Progenitor cell of endocrine pancreas (in vitro differentiated cells): ENCODE measurements at places on chromosomes 5 and 9. TPM values are rescaled to one million over a fixed set of nuclear protein-coding genes. Genes with fewer than 3 reads are reported as not detected.
A peak's percentile ranks its signal among the peaks of the same experiment; 100 is the strongest.

DNA sequence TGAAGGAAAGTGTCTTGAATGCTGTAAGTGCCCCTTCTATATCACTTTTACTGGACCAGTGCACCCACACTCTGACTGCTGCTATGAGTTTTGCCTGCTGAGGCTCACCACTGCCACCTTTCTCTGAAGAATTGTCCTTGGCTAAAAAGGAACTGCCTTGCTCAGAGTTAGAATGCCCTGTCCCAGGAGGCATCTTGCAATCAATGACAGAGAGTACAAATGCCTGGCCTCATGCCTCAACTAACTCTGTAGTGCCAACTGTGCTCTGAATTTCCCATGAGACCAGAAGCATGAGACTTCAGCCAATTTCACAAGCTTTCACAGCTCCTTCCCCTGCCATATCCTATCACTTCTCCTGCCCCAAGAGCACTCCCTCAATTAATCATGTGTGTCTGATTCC is 569.7 kb downstream of the ZNF608 start:
- peaks cover 5% of the 10 kb centered on the region for H3K4me1 ChIP-seq
- H3K4me3 ChIP-seq, result no peak overlapping the region
- no peak overlapping the region for H3K27ac ChIP-seq
- DNase-seq, result no peak

DNA sequence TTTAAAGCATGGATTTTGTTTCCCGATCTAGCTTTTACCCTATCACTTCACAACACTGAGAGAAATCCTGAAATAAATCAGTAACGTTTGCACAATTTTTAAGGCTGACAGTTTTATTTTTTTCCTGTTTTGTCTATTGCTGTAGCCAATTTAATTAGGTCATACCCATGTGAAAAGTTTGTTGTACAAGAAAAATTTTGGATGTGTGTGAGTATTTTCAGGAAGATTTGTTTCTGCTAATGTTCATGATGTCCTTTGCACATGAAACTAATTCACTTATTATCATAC is 237.8 kb downstream of the ARRDC3 start:
- no peaks in the 10 kb centered on the region for H3K27me3 ChIP-seq
- no peak for DNase-seq
- H3K27ac ChIP-seq, result no peak overlapping the region
- H3K36me3 ChIP-seq, result peaks cover 10% of the 10 kb centered on the region

DNA sequence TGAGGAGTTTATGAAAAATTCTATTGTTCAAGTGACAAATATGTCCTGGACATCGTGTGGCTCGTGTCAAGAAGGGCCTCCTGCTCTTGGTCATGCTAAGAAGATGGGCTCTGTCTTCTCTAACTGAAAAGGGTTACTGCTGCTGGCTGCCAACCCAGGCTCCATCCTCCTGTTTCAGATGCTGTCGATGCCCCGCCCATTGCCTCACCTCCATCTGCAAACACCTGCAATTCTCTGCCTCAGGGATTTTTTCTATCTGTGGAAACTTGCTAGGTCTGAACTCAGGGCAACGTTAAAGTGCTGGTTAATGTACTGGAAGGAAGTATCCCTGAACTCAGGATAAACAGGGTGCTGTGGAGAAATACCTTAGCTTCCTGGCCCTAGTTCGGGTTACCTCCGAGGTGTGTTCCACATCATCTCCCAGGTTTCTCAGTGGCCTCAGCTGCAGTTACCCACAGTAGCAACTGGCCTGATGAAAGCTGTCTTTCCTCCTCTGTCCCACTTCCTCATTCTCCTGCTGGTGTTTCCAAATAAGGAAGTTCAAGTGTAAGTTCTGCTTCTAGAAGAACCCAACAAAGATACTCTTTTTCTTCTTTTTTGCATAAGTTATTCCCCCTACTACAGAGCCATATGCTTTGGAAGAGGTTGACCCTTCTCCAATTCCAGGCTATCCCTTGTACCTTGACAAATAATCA is 151.7 kb upstream of the SMIM23 start:
- H3K4me3 ChIP-seq, result no peak overlapping the region
- no peaks in the 10 kb centered on the region for H3K36me3 ChIP-seq
- peaks cover 5% of the 10 kb centered on the region for H3K4me1 ChIP-seq
- H3K27me3 ChIP-seq, result peaks cover 52% of the 10 kb centered on the region
- H3K27ac ChIP-seq, result no peak overlapping the region
- no peak for DNase-seq

GRCh38 chr5:130546211-130546610 is 618.8 kb downstream of the HINT1 start:
- no peaks in the 10 kb centered on the region for H3K4me1 ChIP-seq
- peaks cover 3% of the 10 kb centered on the region for H3K36me3 ChIP-seq
- no peaks in the 10 kb centered on the region for H3K27me3 ChIP-seq
- H3K4me3 ChIP-seq, result no peak overlapping the region
- DNase-seq, result no peak
- no peak overlapping the region for H3K27ac ChIP-seq

DNA sequence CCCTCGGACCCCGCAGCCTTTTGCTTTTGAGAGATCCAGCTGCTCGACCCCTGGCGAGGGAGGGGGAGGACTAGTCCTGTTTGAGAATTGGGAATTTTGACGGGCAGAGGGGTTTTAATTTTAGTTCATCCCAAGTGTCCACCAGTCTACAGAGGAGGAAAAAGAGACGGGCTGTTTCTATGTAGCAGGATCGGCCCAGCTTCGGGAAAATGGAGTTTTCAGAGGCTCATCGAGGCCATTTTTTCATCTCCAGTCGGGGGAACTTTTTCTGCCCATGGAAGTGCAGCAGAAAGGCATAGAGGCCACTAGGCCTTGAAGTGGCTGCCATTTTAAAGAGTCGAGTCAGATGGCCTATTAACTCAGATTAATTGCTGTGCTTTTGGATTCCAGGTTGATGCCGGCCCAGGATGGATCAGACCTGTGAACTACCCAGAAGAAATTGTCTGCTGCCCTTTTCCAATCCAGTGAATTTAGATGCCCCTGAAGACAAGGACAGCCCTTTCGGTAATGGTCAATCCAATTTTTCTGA is 1.2 kb downstream of the NSD1 start:
- peak overlapping the region; percentile 98 for H3K27ac ChIP-seq
- peaks cover 2% of the 10 kb centered on the region for H3K27me3 ChIP-seq
- peak overlapping the region; percentile 86 for H3K4me3 ChIP-seq
- peaks cover 20% of the 10 kb centered on the region for H3K36me3 ChIP-seq

GRCh38 chr9:89426384-89426961 is 71.4 kb downstream of the SEMA4D start:
- H3K27me3 ChIP-seq, result no peaks in the 10 kb centered on the region
- H3K4me1 ChIP-seq, result peaks cover 1% of the 10 kb centered on the region
- H3K27ac ChIP-seq, result no peak overlapping the region

- no peak overlapping the region for H3K27ac ChIP-seq
- no peaks in the 10 kb centered on the region for H3K27me3 ChIP-seq
- H3K4me3 ChIP-seq, result no peak overlapping the region
- H3K4me1 ChIP-seq, result peaks cover 30% of the 10 kb centered on the region
- H3K36me3 ChIP-seq, result peaks cover 2% of the 10 kb centered on the region
Observed at GRCh38 chr5:84816160-84816559, 431.5 kb upstream of the EDIL3 start.

Gene IL5
- total RNA-seq, result not detected in 2 replicates

Gene FUBP3
- total RNA-seq, result 62.8 and 68.9 TPM in 2 replicates

Gene ST6GALNAC6
- total RNA-seq, result 31.1 and 36.7 TPM in 2 replicates

Gene GFI1B
- total RNA-seq, result 0.12 TPM in 1 of 2 replicates, not detected in the other

Gene HSPB3
- not detected in 2 replicates for total RNA-seq
